ENCODE measurements at places on chromosomes 11 and 22.

GRCh38 chr11:17786824-17787525 lies 52.4 kb downstream of the KCNC1 start:
- DNase-seq, result no peak

- DNase-seq, result no peak
Measured at GRCh38 chr11:67113231-67113721, 5.8 kb upstream of the KDM2A start.

- no peak for DNase-seq
Measured at GRCh38 chr22:31243339-31244045, 31.4 kb downstream of the LIMK2 start.

GRCh38 chr11:66639066-66639813 lies 737 bp downstream of the RBM4 start:
- peak; percentile 13 for DNase-seq

DNA sequence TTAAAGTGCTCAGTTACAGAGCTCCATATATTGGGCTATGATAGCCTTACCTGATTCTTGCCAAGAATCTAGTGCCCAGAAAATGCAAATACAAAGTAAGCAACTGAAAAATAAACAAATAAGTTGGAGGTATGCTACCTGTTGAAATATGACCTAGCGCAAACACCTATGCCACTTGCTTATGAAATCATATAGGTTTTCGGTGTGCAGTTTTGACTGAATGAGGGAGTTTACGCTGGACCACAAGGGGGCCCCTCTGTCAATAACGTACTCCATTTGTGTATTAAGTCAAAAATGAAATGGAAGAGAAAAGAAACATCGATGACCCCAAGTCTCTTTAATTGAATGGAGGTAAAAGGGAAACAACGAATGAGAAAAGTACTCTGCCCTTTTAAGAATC lies 84.9 kb upstream of the TRIM77 start:
- no peak for DNase-seq

DNA sequence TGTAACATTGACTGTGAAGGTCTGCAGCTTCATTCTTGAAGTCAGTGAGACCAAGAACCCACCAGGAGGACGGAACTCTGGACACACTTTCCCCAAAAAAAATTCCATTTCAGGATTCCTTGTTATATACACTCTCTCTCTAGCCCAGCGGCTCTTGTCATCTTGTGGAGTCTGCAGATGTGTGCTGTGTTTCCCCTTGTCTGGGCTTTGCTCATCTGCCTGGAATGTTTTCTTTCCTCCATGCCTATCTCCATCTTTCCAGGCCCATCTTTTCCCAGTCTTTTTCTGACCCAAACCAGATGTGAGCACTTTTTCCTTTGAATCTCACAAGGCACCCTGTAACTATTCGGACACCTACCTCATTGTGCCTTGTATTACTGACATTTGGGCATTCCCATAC lies 5.1 kb upstream of the DRG1 start:
- DNase-seq, result no peak

DNA sequence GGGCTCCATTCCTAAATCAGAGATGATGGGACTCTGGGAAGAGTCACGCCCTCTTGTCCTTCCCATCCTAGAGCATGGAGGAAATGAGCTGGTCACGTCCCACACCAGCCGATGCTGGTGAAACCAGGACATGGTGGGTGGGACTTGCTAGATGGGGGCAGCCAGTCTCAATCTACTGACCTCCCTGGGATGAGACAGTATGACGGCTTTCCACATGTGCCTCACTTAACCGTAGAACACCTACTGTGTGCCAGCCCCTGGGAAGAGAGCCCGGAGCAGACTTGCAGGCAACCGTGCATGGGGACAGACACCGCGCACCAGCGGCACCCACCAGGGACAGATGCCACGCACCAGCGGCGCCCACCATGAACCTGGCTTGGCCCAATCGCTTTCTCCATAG lies 3.8 kb downstream of the OSBPL5 start:
- DNase-seq, result no peak

- DNase-seq, result no peak
Measured at GRCh38 chr11:60769273-60769672, 12.6 kb downstream of the MS4A15 start.

- DNase-seq, result no peak
Measured at GRCh38 chr11:16154715-16155396, 201.5 kb downstream of the SOX6 start.

DNA sequence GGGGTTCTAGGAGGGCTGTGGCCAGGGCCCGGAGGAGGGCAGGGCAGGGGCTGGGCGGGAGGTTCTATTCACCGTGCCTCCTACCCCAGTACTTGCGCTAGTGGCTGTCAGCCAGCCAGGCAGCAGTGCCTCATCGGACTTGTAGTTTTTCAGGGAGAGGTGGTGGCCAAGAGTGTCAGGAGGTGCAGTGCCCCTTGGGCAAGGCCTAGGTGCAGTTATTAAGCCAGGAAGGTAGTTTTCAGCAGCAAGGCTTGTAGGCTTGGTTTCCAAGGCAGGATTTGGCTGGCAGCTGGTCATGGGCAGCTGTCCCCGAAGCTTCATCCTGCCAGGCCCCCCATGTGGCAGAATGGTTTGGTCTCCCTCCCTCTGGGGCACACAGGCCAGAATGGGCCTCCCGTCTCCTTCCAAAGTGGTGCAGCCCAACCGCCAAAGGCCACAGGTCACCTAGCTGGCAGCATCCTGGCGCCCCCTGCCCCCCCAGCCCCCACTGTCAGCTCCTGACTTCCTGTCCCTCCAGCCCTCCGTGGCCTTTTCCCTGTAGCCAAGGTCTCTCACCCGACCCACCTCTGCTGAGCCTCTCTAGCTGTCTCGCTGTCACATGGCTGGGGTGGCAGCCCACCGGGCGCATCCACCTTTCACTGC lies 8.5 kb downstream of the CCDC88B start:
- no peak for DNase-seq

- no peak for DNase-seq
Measured at GRCh38 chr11:111046291-111046690, 199.2 kb upstream of the POU2AF2 start.

DNA sequence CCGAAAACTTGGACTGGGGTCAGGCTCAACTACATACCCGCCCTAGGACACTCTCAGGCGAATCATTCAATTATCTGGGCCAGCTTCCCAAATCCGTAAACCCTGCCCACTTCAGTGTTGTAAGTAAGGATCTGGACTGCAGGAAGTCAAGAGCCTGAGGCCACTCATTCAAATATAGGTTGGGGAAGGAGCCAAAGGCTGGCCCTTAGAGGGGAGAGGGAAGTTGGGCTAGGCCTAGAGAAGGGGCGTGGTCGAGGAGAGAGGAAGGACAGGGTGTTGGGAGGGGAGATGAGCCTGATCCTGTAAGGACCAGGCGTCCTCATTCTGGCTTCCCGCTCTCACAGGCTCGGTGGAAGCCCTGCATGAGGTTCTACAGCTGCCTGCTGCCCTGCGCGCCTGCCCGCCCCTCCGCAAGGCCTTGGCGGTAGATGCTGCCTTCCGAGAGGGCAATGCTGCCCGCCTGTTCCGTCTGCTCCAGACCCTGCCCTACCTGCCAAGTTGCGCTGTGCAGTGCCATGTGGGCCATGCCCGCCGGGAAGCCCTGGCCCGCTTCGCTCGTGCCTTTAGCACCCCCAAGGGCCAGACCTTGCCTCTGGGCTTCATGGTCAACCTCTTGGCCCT lies 3.0 kb downstream of the SAC3D1 start:
- DNase-seq, result no peak

- no peak for DNase-seq
Measured at GRCh38 chr11:119774172-119774763, 45.3 kb upstream of the NECTIN1 start.

DNA sequence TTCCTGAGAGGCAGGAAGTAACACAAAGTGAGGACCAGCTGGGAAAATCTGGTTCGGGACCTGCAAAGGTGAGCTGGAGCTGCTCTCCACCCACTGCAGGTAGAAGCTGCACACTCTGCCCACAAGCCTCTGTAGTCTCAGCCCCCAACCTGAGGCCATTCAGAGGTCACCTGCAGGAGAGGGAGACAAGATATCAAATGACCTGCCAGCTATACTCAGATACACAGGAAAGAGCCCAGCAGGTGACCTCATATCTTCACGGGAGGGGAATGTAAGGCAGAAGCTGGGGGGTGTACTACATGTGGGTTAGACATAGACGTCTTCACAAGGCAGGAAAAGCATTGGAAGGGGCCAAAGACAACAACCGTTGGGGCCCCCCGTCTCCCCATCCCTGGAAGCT lies 86.1 kb downstream of the APIP start:
- DNase-seq, result no peak

- DNase-seq, result no peak
Measured at GRCh38 chr11:16977994-16978315, 36.3 kb downstream of the PLEKHA7 start.

- DNase-seq, result no peak
Measured at GRCh38 chr22:46583571-46583970, 36.6 kb upstream of the GRAMD4 start.

DNA sequence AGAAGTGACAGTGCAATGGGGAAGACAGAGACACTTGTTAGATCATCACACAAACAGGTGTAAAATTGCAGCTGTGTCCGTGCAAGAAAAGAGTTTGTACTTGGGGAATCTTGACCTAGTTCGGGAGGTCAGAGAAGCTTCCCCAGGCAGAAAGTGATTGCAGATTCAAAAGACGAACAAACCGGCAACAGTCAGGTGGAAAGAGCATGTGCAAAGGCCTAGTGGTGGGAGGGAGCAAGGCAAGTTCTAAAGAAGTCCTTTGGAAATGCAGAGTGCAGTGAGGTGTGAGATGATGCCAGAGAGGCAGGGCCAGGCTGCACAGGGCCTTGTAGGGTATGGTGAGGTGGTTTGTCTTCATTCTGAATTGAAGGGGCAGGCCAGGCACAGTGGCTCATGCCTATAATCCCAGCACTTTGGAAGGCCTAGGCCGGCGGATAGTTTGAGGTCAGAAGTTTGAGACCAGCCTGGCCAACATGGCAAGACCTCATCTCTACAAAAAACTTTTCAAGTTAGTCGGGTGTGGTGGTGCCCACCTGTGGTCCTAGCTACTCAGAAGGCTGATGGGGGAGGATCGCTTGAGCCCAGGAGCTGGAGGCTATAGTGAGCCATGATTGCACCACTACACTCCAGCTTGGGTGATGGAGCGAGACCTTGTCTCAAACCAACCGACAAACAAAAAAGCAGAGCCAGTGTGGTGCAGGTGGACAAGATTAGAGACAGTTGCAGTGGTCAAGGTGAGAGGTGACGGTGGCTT lies 1.9 kb upstream of the ESS2 start:
- DNase-seq, result no peak

DNA sequence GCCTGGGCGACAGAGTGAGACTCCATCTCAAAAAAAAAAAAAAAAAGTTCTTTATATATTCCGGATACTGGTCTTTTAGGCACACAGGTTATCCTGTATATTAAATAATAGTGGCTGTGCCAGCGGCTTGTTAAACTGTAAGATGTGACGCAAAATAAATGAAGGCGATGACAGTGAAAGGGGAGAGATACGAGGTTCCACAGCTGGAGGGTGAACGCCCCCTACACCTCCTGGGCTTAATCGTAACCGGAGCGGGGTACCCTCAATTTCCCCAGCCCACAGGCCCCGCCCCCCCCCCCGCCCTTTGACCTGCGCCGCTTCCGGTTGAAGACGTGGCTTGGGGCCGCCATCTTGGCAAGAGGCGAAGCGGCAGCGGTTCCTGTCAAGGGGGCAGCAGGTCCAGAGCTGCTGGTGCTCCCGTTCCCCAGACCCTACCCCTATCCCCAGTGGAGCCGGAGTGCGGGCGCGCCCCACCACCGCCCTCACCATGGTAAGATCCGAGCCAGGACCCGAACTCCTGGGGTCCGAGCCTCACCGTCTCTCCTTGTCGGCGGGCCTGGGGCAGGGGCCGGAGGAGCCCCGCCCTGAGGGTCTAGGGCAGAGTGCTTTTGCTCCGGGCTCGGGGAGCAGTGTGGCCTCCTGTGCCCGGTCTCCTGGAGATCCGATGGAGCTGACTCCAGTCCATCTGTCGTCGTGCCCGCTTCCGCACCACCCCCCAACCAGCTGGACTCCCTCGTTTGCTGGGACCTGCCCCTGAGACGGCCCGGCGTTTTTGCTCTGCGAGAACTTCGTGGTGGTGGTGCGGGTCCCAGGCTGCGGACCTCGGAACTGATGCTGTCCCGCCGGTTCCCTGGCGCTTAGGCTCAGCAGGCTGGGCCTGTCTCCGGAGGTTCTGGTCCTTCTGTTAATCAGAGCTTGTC lies at the start of gene ARCN1:
ARCN1 (plus strand) TSS at position 349 of the 920 bp plus-strand sequence; CDS start at position 488, 139 bp downstream.
- DNase-seq, result peak; percentile 63

DNA sequence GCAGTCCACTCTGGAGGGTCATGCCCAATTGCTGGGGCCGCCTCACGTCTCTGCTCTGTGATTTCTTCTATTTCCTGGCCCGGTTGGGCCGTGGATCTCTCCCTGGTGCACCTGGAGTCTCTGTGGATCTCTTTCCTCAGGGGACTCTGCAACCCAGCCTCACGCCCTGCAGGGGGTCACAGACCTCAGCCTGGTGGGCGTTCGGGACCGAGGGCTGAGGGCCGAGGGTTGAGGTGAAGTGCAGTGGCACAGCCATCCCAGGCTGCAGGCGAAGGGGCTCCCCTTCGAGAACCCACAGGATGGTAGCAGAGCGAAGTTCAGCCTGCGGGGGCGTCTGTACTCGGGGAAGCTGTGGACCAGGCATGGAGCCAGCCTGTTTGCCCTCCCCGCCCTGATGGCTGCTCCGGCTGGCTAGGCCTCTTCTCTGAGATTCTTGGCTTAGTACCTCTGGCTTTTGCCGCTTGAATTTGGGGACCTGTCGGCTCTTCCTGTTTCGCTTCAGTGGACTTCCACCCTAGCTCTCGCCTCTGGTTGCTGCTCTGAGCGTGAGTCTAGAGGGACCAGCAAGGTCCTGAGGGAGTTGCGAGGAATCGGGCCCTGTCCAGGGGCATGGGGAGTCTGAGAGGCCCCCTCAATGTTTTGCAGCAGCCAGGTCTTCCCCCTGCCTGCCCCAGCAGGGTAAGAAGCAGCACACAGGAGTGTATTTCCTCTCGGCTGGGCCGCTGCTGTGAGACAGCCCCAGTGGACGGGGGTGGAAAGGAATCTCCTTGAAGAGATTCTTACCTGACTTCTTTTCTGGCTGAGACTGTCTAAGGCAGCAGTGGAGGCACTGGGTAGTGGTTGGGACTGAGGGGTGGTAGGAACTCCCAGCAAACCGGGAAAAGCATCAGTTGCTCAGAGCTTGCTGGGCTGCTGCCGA lies 140.8 kb downstream of the TBC1D22A start:
- DNase-seq, result no peak
